NK-92 treated with Interleukin-12 subunit alpha and Interleukin-12 subunit beta, amount 100 ng/mL, for 24 hours (cell line): ENCODE measurements at places on chromosomes 4 and X.

DNA sequence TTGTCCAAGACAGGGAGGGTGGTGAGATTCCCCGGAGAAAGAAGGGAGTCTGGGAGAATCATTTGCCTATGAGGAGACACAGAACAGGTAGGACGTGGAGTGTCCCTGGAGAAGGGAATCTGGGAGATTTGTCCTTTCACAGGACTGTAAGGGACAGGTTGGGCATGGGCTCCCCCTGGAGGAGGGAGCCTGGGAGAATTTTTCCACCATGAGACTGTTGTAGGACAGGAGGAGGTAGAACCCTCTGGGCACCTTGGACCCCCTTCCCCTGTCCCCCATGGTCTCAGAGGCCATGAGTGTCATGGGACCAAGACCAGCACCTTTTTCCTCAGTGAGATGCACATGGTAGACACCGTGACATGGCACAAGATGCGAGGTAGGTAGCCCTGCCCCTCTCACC lies 2.8 kb downstream of the PORCN start:
- DNase-seq, result no peak

DNA sequence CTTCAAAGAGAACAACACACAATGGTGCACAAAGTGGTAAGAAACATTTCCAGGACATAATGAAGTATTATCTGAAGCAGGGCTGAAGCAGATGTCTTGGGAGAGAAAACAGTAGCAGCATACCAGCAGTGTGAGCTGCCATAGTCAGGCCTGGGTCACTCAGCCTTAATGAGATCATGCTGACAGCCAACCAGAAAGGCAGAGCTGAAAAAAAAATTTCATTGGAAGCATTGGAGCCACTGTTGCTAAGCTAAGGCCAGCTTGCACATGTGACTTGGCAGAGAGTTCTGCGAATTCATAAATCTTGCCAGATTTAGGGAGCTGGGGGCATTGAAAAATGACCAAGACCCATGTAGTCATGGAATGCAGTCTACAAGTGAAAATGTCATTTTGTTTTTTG lies 444.0 kb upstream of the PITX2 start:
- no peak for DNase-seq

DNA sequence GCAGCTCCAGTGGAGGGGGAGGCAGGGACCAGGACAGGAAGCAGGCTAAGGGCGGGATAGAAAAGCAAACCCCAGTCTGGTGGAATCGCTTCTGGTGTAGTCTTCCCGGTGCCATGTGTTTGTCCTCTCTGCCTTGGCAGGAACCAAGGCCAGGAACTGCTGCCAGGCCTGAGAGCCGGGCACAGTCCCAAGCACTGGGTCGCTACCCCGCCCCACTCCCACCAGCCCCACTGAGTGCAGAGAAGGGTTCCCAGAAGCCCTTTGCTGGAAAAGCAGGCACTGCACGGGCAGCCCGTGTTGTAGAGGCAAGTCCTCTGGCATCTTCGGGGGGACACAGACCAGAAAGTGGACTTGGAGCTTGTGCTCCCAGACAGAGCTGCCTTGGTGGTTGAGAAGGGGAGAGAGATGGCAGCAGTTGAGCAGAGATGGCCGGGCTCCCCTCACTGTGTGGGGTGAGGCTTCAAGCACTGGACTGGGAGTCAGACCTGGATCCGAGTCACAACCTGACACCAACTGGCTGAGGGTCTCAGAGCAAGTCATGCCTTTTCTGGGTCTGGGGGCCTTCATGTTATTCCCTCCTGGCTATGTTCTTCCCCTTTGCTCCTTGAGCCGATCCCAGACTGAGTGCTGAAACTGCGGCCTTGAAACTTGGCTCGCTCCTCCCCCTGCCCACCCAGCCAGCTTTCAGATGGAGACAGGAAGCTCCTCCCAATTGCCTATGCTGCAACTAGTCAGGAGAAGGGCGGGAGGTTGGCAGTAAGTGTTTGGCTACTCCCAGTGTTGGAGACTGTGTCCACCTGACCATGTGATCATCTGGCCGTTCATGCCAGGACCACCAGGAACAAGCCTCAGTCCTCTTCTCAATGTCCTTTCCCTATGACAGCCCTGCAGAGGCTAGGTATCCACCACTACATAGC lies 59.7 kb upstream of the MTM1 start:
- no peak for DNase-seq

DNA sequence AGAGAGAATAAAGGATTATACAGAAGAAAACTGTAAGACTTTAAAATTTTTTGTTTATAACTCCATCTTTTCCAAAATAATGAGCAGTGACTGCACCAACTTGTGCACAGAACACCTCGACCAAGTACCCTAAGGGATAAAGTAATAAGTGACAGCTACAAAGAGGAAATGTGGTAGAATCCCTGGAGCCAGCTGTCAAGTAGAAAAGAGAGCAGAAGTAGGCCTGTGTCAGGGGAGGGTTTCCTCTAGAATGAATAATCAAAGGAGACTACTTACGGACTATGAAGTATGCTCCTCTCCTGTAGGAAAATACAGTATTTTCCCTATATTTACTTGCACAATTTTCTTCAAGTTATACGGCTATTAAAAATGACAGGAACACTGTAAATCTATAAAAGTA lies 1.2 kb downstream of the EIF1AX start:
- no peak for DNase-seq

GRCh38 chrX:136496186-136496763 lies 1.1 kb upstream of the HTATSF1 start:
- no peak for DNase-seq

- no peak for DNase-seq
These were observed 629.7 kb downstream of the PCDH7 start for GRCh38 chr4:31349907-31350306.

- DNase-seq, result no peak
These were observed 214.8 kb downstream of the SLC4A4 start for GRCh38 chr4:71553605-71554004.

- DNase-seq, result no peak
These were observed 36.0 kb downstream of the LHFPL1 start for GRCh38 chrX:112643721-112644120.

- DNase-seq, result no peak
These were observed 17.2 kb upstream of the FGFR3 start for GRCh38 chr4:1775731-1776500.

GRCh38 chr4:163707873-163708272 lies 213.4 kb downstream of the TMA16 start:
- DNase-seq, result no peak

- no peak for DNase-seq
These were observed 500.2 kb downstream of the STIM2 start for GRCh38 chr4:27360790-27361267.

GRCh38 chr4:149910604-149911350 lies 95.1 kb upstream of the IQCM start:
- DNase-seq, result no peak

- no peak for DNase-seq
These were observed 772.0 kb downstream of the TRIML1 start for GRCh38 chr4:188911199-188911598.

DNA sequence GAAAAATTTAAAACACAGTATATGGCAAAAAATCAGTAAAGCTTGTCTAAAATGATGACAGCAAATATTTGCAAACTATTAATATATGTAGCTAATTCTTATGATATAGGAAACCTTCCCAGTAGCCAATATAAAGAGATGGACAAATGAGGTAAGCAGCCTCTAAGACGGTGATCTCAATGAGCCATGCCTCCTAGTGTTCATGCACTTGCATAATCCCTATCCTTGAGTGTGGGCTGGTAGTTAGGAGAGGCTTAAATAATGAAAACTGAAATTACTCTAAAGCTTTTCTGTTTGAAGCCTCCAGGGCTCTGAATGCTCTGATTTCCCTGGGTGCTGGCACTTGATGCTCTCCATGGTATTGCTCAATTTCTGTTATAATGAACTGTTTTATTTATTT lies 24.6 kb upstream of the ARMCX4 start:
- no peak for DNase-seq

DNA sequence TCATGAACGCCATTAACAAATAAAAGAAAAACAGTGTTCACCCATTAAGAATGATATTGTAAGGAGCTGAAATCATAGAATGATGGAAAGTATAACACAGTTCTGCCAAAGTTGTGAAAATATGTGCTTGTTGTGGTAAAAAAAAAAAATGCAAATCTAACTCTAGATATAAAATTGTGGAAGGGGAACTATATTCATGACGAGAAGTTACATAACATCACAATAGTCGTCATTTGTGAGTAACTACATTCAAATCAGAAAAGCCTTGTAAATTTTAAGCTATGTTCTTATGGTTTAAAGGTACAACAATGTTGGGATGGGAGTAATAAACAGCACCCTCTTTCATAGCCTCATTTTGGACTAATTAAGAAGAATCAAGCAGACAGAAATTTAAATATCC lies 57.6 kb upstream of the PRDM8 start:
- no peak for DNase-seq

- DNase-seq, result no peak
These were observed 22.9 kb downstream of the TNIP2 start for GRCh38 chr4:2733001-2733843.

- DNase-seq, result no peak
These were observed 1297.3 kb downstream of the C4orf33 start for GRCh38 chr4:130393231-130393630.

DNA sequence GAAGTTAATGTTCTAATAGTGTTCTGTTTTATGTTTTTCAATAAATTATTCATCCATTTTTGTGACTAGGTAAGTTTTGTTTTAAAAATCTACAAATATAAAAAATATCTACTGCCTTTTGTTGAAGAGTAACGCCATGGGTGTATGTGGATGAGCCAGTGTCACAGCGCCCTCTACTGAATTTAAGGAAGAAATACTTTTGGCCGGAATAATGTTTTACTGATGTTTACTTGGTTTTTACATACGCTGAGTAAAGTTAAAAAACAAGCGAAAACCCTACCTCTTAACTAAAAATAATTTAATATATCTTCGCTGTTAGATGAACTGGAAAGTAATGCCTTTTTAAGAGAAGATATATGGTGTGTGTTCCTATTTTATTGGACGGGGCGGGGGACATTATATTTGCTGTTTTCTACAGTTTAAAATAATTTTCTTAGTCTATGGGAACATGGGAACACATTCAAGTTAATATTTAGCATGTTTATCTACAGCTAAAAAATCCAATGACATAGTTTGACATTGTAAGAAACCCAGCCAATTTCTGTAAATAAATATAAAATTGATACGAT lies 86.1 kb downstream of the CPE start:
- no peak for DNase-seq

DNA sequence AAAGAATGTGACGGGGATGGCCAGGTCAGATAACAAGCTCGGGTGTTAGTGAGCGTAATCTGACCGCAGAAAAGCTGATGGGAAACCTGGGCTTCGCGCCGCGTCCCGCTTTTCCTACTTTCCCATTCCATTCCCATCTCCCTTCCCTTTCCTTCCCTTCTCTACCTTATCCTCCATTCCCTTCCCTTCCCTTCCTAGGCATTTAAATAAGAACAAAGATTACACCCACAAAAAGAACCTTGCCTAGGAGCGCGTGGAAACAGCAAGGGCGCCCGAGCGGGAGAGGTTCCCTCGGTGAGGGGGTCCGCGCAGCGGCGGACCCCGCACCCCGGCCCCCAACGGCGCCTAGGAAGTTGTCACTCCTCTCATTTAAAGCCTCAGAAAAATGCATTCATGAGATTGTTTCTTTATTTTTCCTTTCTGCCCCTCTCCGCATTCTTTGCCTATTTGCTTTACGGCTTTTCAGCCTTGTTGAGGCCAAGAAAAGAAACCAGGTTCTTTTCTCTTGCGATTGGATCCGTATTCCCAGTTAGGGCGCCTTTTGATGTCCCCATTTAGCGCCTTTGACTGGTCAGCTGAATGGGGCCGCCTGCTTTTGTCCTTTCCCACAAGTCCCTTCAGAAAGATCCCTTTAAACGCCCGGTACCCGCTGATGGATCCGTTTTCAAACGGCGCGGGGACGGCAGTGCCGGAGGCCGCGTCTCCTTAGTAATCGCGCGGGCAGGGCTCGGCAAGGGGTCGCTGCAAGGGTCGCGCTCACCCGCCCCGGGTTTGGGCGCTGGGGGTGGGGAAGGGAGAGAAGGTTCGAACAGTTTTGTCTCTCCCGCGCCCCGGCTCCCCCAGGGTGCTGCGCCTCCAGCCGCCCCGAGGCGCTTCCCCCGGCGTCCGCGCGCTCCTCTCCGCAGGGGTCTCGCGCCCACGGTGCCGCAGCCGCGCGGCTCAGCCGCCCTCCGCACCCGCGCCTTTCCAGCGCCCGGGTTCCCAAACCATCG lies 54.1 kb upstream of the TMEM33 start:
- DNase-seq, result no peak

GRCh38 chrX:82127228-82128123 lies 925.6 kb downstream of the SH3BGRL start:
- no peak for DNase-seq

DNA sequence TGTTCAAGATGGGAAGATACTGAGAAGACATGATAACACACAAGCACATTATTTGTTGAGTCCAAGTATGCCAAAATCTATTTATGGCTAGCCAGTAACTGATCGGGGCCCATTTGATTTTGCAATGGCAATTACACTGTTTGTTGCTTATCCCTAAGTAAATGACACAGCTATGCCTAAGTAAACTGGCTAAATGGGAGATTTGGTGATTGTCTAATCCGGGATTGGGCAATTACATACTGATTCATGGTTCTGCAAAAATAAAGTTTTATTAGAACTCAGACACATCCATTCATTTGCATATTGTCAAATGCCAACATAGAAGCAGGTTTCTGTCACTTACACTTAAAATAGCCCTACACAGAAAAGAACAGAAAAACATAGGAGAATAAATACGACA lies 140.2 kb upstream of the TBL1X start:
- DNase-seq, result no peak

GRCh38 chr4:77911091-77911490 lies 48.5 kb downstream of the MRPL1 start:
- no peak for DNase-seq

- no peak for DNase-seq
These were observed 1190.4 kb downstream of the TECRL start for GRCh38 chr4:63218856-63219255.

- no peak for DNase-seq
These were observed 45.0 kb upstream of the IL13RA1 start for GRCh38 chrX:118682258-118683014.

DNA sequence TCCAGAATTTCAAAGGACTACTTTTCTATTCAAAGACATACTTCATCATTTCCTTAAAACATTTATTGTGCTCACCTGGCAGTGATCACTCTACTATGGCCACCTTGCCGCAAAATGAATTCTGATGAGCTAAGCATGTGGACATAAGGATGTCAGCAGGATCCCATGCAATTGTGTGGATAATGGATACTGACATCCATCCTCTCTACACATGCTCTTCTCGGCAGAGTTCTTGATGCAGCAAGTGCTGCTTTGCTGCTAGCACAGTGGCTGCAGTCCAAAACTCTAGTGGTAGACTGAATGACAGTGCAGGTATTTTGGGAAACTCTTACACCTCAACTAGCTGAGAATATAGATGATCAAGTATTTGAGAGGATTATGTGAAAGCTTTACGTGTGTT lies 168.0 kb downstream of the BANK1 start:
- no peak for DNase-seq

- no peak for DNase-seq
These were observed 14.0 kb upstream of the ZCCHC18 start for GRCh38 chrX:104098151-104098808.
